ENCODE measurements at places on chromosomes 1 and 21.

GRCh38 chr21:31838586-31839355 lies 34.0 kb upstream of the HUNK start:
- no peak for DNase-seq

DNA sequence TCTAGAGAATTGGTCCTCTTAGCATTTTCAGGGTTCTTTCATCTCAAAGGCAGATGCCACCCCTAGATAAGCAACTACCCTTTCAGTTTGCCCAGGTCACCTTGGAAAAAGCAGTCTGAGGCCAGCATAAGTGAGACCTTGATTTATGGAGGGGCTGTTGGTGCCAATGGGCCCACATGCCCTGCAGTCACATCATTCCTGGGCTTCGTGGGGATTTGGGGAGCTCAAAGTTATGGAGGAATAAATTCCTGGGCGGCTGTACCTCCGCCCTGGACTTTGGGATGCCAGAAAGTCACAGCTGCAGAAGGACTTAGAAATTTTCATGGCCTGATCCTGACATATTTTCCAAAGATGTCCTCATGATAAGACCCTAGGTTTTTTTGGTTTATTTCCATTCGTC lies 2.7 kb upstream of the SDHB start:
- DNase-seq = no peak

GRCh38 chr1:188065917-188066316 lies 1237.2 kb downstream of the PLA2G4A start:
- no peak for DNase-seq

DNA sequence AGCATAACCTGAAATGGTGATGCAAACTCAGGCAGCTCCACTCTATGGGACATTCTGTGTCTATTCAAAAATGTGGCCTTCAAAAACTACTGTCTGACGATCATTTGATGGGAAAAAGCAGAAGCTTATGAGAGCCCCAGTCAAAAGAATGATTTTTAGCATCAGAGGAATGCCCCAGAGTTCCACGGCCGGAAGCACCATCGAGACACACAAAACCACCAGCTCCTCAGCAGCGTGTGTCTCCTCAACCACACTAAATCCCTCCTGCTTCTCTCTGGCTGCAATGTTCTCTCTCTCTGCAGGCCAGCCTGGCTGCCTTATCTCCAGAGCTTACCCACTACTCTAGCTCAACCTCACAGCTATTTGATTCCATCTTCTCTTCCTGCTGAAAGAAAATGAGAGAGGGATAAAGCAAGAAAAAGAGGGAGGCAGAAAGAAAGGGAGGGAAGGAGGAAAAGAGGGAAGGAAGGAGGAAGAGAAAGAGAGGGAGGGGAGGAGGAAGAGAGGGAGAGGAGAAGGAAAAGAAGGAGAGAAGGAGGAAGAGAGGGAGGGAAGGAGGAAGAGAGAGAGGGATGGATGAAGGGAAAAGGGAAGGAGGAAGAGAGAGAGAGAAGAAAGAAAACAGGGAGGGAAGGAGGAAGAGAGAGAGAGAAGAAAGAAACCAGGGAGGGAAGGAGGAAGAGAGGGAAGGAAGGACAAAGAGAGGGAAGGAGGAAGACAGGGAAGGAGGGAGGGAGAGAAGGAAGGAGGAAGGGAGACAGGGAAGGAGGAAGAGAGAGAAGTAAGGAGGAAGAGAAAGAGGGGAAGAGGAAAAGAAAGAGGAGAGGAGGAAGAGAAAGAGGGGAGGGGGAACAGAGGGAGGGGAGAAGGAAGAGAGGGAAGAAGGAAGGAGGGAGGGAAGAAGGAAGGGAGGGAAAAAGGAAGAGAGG lies 33.5 kb upstream of the LAPTM5 start:
- DNase-seq = no peak
